LHCN-M2 (cell line): ENCODE measurements at places on chromosomes 1 and 21. TPM values are rescaled to one million over a fixed set of nuclear protein-coding genes. Genes with fewer than 3 reads are reported as not detected.
A peak's percentile ranks its signal among the peaks of the same experiment; 100 is the strongest.

DNA sequence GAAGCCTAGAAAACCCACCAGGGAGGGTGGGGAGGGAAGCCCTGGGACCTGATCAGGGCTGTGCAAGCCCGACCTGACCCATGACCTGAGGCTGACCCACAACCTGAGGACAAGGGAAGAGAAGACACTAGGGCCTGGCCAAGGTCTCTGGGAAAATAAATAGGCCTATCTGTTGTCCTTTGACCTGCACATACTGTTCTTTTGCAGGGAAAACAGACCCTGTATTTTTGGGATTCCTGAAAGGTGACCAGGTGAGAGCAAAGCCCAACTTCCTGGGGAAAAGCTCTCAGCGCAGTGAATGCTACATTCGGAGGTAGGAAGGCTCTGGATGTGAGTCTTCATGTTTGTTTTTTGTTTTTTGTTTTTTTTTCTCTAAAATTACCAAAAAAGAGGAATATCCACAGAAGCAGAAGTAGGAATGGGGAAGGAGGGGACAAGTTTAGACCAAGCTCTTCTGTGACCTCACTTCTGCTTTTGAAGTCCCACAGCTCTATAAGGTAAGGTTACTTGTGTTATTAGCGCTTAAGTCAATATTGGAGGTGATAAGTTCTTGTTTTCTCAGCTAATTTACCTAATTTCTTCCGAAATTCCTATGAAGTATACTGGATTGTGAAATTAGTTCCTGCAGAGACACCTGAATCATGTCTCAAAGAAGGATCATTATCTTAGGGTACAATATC is 26.2 kb upstream of the LYST start:
- no peak for DNase-seq

- no peak for DNase-seq
Measured at GRCh38 chr1:53359225-53359933, 31.5 kb upstream of the LRP8 start.

GRCh38 chr1:206508130-206508889 is 979 bp downstream of the RASSF5 start:
- DNase-seq = no peak

TMEM200B gene
- 0.13 and 0.17 TPM in 2 replicates for total RNA-seq

GRCh38 chr21:30818837-30819610 is 6.0 kb upstream of the KRTAP8-1 start:
- DNase-seq = no peak

DNA sequence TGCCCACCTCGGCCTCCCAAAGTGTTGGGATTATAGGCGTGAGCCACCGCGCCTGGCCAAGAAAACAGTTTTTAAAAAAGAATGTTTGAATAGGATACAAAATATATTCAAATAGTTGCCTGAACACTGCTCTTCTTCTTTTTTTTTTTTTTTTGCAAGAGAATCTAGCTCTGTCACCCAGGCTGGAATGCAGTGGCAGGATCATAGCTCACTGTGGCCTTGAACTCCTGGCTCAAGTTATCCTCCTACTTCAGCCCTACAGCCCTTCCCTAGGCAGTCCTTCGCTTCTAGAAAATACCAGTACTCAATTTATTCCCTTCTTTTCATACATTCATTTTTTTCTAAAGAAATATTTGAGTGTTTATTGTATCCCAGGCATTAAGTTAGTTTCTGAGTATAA is 67.9 kb downstream of the OSBPL9 start:
- no peak for DNase-seq

- DNase-seq = peak; percentile 61
Measured at GRCh38 chr1:172870901-172871606, 179.7 kb downstream of the TNFSF18 start.

ARHGEF16 gene
- total RNA-seq = not detected in 2 replicates

DNA sequence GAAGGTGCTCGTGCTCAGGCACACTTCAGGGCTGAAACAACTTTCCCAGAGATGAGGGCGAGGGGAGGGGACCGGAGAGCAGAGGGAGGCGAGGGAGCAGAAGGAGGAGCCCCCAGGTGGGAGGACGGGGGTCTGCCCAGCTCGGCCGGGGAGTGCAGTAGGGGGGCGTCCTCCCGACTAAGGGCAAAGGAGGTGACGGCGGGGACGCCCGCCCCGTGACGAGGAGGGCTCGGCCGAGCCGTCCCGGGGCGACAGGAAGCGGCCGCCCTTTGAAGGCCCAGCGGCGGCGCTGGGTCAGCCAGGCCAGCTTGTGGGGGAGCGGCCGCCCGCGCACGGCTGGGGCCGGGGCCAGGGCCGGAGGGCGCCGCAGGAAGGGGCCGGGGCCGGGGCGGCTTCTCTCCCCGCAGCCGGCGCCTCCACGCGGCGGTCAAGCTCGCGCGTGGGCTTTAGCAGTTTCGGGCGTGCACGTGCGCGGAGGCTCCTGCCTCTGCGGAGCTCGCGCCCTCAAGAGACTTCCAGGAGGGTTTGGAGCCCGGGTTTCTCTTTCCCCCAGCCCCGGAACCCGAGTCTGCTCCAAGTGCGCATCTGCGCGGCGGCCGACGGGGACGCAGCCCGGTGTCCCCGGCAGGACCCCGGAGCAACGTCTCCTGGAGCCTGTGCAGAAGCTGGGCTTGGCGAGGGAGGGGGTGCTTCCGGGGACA is 100.8 kb upstream of the SLC45A1 start:
- no peak for DNase-seq

DNA sequence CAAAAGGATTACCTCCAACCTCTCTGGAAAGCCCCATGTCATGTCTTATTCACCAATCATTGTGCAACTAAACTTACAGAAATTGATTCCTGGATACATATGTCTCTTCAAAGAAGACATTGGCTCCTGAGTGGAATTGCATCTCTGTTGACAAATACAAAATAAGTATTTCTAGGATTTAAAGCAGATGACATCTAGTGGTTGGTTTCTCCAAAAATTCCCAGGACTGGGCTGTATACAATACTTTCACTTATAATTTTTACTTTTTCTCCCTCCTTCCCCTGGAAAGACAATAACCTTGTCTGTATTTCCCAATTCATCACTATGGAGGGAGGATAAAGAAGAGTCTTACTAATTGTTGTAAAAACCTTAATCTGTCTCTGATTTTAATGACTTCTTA is 1347.4 kb downstream of the NCAM2 start:
- no peak for DNase-seq

DNA sequence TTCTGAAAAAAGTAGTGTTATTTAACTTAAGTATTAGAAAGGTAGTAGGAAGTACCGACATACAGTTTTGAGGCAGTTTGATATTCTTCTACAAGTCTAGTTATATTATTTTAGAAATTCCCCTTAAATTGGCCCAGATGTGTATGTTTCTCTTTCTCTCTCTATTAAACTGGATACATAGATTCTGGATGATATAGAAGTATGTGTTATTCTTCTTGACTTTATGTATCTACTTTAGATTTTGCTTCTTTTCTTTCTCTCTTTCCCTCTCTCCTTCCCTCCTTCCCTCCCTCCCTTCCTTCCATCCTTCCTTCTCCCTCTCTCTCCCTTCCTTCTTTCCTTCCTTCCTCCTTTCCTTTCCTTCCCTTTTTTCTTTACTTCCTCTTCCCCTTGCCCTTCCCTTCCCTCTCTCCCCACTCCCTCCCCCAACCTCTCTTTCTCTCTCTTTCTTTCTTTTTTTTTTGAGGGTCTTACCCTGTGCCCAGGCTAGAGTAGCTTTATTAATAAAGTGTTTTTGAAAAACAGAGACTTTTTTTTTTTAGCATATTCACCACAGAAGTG is 124.3 kb downstream of the OSBPL9 start:
- DNase-seq = no peak

UBXN10 gene
- total RNA-seq = not detected in 2 replicates

- DNase-seq = no peak
Measured at GRCh38 chr21:28883931-28884330, 108.7 kb downstream of the LTN1 start.

GNAT2 gene
- not detected in 2 replicates for total RNA-seq

GBP4 gene
- total RNA-seq = not detected in 2 replicates

ITPKB gene
- 0.19 and 0.40 TPM in 2 replicates for total RNA-seq

GRCh38 chr1:222310836-222311235 is 237.1 kb downstream of the HHIPL2 start:
- DNase-seq = peak; percentile 91

CLDN17 gene
- not detected in 2 replicates for total RNA-seq

GRCh38 chr1:181383695-181384094 is 99.6 kb upstream of the CACNA1E start:
- DNase-seq = peak; percentile 8

DNA sequence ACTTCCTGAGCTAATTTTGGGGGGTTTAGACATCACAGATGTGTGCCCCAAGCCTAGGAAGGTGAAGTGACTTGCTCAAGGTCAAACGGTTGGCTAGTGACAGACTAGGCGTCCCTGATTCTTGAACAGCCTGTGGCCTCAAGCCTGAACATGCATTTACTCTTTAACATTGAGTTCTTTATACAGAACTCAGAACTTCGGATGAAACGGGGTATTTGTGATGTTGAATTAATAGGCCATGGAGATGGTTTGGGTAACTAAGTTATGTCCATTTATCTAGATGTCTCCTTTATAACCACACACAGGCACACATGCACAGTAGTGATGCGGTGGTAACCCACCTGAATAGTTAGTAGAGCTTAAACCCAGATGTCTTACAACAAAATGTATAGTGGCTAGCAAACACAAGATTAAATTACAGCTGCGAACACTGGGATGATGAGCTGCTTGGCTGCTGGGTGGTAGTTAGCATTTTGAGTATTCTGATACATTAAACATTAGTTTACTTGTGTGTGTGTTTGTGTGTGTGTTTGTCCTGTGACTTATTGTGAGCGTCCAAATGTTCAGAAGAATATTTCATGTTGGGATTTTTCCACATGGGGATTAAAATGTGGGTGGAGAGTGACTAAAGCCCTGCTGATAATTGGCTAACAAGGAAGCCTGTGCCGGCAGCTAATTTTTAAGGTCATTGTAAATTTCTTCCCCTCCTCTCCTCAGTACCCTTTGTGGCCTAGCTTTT is 2.3 kb downstream of the ATP1A1 start:
- DNase-seq = peak; percentile 42

WNT3A gene
- not detected in 2 replicates for total RNA-seq

GRCh38 chr21:38709876-38710275 is 95.9 kb upstream of the ETS2 start:
- DNase-seq = no peak

GRCh38 chr1:1430114-1430982 is 5.1 kb upstream of the VWA1 start:
- DNase-seq = peak; percentile 75

- no peak for DNase-seq
Measured at GRCh38 chr1:46130606-46131005, 1.8 kb downstream of the PIK3R3 start.

VWA5B1 gene
- not detected in 2 replicates for total RNA-seq

EPS8L3 gene
- total RNA-seq = not detected in 2 replicates

TSPAN1 gene
- 2.6 and 2.7 TPM in 2 replicates for total RNA-seq

SETD4 gene
- total RNA-seq = 10.6 and 14.9 TPM in 2 replicates

PM20D1 gene
- total RNA-seq = not detected in 2 replicates

PTPN14 gene
- total RNA-seq = 40.1 and 47.7 TPM in 2 replicates

LRRC39 gene
- 0.19 and 0.34 TPM in 2 replicates for total RNA-seq
